GM12864 (cell line): ENCODE measurements at places on chromosomes 2 and 18.
A peak's percentile ranks its signal among the peaks of the same experiment; 100 is the strongest.

GRCh38 chr2:14712111-14712510 lies 79.6 kb downstream of the LRATD1 start:
- DNase-seq = no peak

DNA sequence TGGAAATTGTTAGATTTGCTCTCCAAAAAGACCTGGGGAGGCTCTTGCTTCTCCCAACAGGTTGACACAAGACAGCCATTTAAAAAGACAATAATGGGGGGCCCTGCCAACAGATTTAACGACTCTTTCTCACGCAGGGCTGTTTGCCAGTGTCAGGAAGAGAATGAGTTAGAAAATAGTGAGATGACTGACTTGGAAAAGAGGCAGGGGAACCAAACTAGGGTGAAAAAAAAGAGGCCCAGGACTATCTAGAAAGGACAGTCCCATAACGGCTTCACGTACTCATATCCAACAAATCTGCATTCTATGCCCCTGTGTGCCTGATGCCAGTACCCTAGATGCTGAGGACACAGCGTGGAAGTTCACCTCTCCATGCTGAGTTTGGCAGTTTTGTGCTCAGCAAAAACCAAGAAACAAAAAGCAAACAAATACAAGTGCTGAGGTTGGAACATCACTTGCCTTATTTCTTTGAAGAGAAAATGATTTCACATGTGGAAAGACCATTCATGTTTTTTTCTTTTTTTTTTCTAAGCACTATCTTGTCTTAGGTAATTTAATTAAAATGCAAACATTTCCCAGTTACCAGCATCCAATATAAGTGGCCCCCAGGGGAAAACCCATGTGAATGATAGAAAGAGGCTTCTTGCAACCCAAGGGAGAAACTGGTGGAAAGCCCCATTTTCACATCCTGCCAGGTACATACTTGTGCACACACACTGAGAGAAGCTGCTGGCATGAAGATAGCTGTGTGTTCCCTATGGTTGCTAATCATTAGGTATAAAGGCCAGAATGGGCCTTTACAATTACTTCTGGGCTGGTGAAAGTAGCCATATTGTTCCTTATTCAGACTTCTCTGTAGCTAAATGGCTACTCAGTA lies 10.6 kb upstream of the WIPF1 start:
- peak; percentile 81 for DNase-seq

- no peak for DNase-seq
Measured at GRCh38 chr2:238563551-238563950, 136.8 kb downstream of the ASB1 start.

GRCh38 chr2:16617282-16618266 lies 48.1 kb downstream of the CYRIA start:
- no peak for DNase-seq

DNA sequence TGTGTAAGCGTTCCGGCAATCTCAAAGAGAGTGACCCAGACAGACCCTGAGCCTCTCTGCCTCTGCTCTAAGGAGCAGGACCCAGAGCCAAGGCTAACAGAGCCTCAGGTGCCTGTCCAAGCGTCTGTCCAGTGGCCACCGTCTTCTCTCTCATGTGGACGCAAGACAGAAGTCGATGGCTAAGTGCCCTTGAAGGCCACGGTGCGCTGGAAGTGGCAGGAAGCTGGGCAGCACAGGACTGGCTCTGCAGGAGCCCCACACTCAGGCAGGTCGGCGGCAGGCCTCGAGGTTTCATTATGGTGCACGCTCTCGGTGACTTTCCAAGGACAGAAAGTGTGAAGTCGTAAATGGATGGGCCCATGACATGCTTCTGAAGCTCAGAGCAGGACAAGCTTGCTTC lies 49.1 kb downstream of the HDAC4 start:
- no peak for DNase-seq

- DNase-seq = no peak
Measured at GRCh38 chr2:232321156-232321816, 57.3 kb upstream of the ALPP start.

- no peak for DNase-seq
Measured at GRCh38 chr2:201344663-201345366, 12.3 kb downstream of the FLACC1 start.

DNA sequence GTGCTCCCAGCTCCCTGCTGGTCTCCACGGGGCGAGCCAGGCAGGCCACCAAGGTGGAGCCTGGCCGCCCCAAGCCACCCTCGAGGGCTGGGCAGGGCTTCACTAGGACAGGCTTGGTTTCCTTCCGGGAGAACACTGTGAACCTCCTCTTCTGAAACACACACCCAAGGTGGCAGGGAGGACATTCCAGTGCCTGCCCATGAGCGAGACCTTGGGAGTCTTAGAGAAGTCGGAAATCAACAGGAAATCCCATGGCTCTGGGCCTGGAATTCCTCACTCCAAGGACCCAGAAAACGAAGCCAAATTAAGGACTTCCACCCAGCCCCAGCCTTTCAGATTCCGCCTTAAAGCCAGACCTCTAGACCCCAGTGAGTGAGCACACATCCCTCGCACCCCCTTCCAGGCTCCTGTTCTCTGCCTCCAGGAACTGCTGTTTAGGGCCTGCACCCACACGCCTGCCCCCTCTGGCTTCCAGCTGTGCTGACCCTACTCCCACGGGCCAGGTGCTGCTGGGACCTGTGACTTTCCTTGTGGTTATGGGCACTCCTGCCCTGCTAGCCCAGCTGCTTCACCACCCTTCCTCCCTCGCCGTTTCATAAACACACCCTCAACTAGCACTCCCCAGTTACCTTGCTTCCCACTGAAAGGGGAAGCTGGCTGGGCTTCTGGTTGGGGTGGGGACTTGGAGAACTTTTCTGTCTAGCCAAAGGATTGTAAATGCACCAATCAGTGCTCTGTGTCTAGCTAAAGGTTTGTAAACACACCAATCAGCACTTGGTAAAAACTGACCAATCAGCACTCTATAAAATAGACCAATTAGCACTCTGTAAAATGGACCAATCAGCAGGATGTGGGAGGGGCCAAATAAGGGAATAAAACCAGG lies 13.7 kb downstream of the GPR17 start:
- no peak for DNase-seq

- DNase-seq = no peak
Measured at GRCh38 chr2:162025121-162025911, 48.7 kb downstream of the DPP4 start.

DNA sequence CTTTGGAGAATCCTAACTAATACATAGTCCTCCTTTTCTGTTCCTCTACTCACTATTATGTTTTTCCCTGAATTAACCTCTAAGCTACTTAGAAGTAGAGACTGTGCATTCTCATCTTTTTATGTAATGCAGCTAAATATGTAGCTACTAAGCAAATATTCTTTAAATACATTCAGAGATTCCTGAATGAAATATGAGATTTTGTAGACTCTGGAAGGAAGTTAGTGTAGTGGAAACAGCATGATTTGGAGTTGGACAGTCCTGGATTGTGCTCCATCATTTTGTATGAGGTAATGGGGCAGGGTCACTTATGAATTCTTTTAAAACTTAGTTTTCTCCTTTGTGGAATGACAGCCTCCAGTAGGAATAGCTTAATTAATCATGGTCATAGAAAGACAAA lies 24.7 kb upstream of the NT5C1B start:
- no peak for DNase-seq

GRCh38 chr2:109089602-109090300 lies 39.3 kb upstream of the SH3RF3 start:
- DNase-seq = no peak

GRCh38 chr18:48108136-48108535 lies 177.7 kb upstream of the SMAD2 start:
- no peak for DNase-seq

DNA sequence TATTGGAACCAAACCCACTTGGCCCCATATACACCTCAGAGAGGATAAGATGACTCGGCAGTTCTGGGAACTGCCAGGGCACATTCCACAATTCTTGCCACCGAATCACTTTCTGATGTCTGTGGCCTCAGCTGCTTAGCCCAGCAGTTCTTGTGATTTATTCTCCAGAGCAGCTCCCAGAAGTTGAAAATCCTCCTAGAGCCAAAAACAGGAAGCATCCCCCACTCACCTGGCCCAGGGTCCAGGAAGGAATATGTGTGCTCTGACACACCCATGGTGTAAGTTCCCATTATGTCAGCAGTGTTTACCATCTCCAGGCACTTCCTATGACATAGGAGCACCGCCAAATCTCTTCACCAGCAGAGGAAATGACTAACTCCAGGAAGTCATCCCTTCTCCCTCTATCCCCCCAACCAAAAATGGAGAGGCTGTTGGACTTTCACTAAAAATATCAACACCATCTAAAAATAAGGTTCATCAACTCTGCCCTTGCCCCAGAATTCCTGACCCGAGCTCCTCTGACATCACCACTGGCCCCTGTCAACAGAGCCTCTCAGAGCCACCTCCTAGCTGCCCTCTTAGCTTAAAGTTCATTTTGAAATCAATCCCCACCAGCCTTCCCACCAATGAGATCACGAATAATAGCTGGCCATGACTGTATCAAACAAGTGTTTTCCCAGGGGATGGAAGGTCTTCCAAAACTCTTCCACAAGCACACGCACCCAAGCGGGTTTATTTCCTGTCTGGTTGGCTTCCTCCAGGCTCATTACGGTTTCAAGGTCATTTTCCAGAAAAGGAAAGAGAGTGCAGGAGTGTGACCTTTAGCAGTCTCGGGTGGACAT lies 223.1 kb upstream of the PARD3B start:
- no peak for DNase-seq

GRCh38 chr2:84785950-84786349 lies 94.9 kb downstream of the TRABD2A start:
- DNase-seq = no peak

DNA sequence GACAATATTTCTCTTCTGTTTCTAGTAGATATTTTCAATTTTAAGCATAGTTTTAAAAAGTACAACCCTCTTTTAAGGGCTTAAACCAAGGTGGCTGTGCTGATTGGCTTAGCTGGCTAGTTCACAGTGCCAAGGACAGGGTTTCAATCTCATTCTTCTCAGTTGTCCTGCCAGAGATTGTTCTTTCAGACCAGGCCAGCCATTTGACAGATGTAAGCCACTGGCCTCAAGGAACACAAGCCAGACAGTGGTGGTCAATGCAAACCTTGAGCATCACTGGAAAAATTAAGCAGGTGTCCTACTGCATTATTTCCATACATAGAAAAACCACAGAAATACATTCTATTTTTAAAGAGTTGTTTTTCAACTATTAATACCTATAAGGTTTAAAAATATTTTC lies 5.9 kb downstream of the RNF103 start:
- DNase-seq = no peak

GRCh38 chr2:26333293-26333692 lies 12.7 kb upstream of the SELENOI start:
- no peak for DNase-seq

DNA sequence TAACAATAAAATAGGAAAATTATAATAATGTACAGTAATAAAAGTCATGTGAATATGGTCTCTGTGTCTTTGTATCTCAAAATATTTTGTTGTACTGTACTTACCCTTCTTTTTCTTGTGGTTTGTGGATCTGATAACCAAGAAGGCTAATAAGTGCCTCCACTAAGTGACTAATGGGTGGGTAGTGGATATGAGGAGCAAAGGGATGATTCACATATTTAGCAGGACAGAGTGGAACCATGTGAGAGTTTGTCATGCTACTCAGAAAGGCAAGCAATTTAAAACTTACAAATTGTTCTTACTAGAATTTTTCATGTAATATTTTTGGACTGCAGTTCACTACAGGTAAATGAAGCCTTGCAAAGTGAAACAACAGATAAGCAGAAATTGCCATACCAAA lies 1241.2 kb upstream of the CDH2 start:
- no peak for DNase-seq

DNA sequence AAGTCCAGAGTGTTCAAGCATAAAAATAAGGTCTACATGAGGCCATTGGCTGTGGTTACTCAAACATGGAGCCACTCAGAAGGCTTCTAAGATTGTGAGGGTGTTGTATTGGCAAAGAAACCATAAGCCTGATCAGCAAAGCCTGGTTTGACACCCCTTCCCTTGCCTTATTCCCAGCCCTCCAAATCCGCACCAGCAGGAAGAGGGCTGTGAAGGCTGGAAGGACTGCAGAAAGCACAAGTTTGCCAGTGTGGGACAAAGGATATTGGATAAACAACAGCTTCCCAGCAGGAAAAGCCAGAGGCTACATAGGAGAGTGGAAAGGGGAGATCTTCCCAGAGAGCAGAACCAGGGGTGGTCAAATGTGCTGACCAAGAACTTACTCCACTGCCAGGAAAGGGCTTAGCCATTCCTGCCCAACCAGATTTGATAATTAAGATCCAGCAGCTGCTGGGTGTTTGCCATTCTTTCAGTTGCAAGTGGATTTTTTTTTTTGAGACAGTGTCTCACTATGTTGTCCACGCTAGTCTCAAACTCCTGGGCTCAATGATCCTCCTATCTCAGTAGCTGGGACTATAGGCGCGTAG lies 1.5 kb upstream of the PRKAG3 start:
- DNase-seq = no peak

DNA sequence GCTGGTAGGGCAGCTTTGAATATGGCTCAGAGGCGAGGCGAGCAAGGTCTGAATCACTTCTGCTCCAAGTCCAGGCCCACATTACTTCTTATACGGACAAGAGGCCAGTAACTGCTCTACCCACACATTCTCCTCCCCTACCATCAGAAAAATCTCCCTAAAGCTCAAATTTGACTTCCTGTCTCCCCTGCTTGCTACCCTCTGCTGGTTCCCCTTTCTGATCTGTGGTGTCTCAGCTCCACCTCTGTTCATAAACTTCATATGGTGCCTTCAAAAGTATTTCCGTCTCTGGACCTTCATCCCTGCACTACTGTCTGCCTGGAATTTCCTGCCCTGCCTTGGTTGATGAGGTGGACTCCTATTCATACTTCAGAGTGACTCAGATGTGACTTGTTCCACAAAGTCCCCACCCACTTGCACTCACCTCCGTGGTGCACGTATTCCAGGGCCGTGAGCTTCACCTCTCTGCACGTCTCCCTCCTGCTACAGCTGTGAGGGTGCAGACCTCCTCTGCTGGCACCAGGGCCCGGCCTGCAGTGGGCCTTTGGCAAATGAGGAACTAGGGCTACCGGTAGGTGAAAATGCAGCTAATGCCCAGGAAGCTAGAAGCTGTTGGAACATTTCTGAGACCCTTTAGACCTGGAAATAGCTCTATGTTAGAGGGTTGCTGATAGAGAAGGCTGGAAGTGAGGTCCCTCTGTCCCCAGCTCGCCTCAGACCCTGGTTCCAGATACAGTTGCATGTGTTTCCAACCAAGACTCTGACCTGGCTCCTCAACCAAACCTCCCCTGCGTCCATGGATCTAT lies 24.6 kb upstream of the KCMF1 start:
- DNase-seq = peak; percentile 84

DNA sequence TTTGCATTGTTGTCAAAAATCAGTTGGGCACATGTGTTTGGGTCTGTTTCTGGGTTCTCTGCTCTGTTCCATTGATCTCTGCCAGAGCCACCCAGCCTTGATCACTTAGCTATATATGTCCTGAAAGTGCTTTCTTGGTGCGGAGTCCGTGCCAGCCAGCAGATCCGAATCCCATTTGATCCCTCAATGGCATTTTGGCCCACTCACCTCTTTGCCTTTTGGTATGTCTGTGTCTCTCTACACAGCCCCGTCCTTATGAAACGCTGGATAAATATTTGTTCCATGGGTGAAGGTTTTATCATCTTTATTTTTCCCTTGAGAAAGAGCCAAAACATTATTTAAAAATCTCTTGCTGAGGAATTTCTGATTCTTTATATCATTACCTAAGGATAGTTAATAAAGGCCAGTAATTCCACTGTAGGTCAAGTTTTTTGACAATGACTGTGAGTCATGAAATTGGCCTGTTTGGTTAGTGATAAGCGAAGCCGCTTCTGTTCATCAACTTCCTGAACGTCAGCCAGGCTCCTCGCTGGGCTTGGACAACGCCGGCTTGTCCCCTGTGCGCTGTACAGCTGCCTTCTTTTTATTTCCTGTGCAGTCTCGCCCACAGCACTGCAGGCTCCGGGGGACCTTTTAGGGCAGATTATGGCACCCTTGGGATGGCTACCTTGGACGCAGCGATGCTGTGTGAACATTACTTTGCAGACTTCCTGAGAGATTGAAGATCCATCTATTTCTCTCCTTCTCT lies 24.9 kb downstream of the MTCL1 start:
- DNase-seq = no peak
